Testis (tissue), 5 donors: ENCODE measurements at places on chromosomes 2 and 18. TPM values are rescaled to one million over a fixed set of nuclear protein-coding genes. Genes with fewer than 3 reads are reported as not detected.

DNA sequence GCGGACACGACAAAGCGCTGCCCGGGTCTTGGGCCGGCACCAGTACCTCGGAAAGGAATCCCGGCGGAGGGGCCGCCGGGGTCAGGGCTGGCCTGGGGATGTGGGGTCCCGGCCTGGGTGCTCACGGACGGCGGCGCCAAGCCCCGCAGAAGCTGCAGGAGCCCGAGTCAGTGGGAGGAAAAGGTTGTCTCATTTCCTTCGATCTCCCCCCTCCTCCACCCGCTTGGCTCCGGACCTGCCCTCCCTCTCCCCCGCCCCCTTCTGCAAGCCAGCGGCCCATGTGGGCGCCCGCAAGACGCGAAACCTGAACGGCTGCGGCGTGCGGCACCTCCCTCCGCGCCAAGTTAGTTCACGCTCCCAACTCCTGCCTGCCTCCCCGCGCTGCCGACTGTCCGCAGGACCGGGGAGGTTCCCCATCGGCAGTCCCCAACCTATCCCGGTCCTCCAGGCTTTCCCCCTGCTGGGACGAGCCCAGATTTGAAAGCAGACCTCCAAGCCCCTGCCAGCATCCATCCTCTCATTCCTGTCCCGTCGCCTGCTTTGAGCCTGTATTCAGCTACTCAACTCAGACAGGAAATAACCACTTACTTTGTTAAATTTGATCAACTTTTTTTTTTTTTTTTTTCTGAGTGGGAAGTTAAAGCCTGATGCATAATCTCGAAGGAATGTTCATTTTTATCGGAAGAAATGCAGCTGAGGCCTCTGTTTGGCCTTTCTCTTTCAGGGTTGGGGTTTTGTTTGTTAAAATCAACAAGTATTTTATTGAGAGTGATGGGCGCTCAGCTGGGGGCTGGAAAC lies at the start of gene EVA1A:
TSS of gene EVA1A (minus strand) at position 172 of the 798 bp plus-strand sequence. CDS start 42,799 bp downstream, outside the sequence.
- DNase-seq: peak; percentile 66

DNA sequence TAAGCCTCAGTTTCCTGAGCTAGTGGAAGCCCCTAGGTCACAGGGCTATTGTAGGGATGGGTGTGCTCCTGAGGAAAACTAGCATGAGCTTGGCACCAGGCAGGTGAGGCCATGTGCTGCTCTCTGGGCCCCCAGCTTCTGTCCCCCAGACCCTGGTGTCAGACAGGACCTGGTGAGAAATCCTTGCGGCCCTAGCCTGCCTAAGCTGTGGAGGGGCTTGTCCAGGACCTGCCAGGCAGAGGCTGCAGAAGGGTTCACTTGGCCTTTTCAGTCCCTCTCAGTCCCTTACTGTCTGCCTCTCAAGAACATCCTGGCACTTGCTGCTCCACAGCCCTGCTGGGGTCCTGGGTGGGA lies 58.4 kb downstream of the ZFP36L2 start:
- DNase-seq: no peak

DNA sequence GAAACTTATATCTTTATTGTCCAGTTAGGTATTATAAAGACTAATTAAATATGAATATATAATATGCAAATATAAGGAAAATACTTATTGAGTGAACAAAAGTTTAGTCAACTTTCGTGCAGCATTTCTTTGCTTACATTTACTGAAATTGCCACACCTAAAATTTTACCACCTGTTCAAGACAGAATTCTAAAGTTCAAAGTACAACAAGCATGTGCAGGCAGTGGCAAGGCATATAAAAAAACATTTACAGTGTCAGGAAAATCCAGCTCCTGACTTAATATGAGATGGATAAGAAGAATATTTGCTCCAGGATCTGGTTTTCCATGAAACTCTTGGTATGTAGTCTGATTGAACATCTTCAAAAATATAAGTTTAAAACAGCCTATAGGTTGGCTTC lies 4.8 kb downstream of the ITPRID2 start:
- no peak for DNase-seq

DNA sequence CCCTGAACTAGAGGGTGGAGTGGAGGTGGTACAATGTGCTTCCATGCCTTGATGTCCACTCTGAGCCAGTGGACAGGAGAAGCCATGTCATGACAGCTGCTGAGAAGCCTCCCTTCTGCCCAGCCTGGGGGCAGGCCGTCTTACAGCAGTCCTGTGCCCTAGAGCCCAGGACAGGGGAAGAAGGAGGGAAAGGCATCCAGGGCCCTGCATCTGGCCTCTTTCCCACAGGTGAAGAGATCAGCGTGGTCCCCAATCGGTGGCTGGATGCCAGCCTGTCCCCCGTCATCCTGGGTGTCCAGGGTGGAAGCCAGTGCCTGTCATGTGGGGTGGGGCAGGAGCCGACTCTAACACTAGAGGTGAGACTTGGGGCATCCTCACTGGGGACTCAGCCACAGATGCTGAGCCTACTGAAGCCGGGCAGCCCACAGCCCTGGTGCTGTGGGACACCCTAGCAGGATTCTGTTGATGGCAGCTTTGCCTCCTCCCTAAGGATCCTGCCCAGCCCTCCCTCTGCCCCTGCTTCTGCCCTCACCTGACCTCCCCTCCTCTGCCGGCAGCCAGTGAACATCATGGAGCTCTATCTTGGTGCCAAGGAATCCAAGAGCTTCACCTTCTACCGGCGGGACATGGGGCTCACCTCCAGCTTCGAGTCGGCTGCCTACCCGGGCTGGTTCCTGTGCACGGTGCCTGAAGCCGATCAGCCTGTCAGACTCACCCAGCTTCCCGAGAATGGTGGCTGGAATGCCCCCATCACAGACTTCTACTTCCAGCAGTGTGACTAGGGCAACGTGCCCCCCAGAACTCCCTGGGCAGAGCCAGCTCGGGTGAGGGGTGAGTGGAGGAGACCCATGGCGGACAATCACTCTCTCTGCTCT lies 3.1 kb downstream of the IL36RN start:
- no peak for DNase-seq

DNA sequence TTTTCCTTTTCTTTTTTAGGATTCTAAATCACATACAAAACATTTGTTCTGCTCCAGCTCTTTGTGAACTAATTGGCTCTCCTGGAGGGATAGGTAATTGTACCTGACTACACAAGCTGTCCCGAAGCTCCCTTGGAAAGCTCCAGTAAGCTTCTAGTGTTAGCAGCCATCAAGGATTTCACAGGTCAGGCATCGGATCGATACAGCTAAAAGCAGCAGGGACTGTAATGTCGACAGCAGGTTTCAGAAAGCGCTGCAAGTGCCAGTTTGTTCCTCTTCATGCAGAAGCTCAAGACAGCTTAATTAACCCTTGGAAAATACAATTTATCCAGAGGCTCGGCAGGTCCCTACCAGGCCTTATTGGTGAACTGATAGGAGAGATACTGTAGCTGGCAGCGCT lies 87.2 kb upstream of the VRK2 start:
- DNase-seq: no peak

DNA sequence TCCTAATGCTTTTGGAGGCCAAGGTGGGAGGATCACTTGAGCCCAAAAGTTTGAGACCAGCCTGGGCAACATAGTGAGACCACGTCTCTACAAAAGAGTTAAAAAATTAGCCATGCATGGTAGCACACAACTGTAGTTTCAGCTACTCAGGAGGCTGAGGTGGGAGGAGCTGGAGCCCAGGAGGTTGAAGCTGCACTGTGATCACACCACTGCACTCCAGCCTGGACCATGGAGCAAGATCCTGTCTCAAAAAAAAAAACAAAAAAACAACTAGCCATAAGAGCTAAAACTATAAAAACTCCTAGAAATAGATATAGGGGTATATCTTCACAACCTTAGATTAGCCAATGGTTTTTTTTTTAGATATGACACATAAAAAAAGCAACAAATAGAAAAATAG lies 16.9 kb upstream of the COL6A3 start:
- DNase-seq: no peak

DNA sequence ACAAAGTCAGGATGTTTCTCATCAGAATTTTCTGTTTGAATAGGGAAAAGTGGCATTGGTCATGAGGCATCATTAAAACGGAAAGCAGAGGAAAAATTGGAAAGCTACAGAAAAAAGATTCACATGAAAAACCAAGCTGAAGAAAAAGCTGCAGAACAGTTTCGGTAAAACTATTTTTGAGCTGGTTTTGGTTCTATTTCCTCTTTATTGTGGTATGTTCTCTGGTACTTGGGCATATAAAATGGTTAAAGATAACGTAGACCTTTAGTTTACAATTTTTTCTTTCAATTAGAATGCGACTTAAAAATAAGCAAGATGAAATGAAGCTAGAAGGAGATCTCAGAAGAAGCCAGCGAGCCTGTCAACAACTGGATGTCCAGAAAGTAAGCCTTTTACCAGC lies 7.6 kb downstream of the GPATCH11 start:
- no peak for DNase-seq

GRCh38 chr2:191610756-191611155 lies 67.2 kb upstream of the NABP1 start:
- DNase-seq: no peak

The BOK gene
- 20.2 TPM for polyA plus RNA-seq

The CSRNP3 gene
- 3.0 TPM for polyA plus RNA-seq

GRCh38 chr2:37527361-37527760 lies 144.1 kb downstream of the CDC42EP3 start:
- DNase-seq: no peak

- DNase-seq: no peak
Measured at GRCh38 chr2:121796239-121796638, 40.8 kb downstream of the TSN start.

DNA sequence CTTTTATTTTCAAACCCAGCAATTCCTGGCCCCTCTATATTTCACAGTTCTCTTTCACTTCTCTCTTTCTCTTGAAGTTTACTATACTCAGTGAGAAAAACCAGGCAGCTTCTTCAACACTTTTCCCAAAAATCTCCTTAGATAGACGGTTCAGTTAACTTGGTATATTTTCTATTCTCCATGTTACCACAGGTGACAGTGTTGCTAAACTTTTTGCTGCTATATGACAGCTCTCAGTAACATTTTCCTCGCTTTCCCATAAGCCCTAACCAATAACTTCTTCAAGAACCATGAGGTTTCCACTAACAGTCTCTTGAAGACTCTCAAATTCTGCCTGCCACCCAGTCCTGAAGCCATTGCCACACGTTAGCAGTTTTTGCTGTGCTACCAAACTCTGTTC lies 45.8 kb downstream of the CYBRD1 start:
- DNase-seq: no peak

The SH3YL1 gene
- 55.0 TPM for polyA plus RNA-seq

- DNase-seq: peak; percentile 12
Measured at GRCh38 chr2:128440666-128441340, 122.1 kb upstream of the HS6ST1 start.
